Hippocampal formation (tissue), 2 donors: ENCODE measurements at places on chromosomes 2 and 18.

DNA sequence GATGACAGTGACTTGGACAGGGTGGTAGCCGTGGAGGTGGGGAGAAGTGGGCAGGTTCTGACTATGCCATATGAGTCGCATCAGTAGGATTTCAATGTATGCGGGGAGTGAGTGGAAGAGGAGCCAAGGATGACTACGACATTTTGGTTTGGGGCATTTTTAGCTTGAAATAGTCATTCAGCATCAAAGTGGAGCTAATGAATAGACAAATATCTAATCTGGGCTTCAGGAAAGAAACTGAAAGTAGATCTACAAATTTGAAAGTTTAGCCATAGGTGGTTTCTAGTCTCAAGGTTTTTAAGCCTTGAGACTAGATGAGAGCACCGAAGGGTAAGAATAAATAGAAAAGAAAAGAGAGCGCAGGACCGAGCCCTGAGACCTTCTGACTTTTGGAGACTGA lies 58.3 kb downstream of the FEZ2 start:
- no peak for DNase-seq

DNA sequence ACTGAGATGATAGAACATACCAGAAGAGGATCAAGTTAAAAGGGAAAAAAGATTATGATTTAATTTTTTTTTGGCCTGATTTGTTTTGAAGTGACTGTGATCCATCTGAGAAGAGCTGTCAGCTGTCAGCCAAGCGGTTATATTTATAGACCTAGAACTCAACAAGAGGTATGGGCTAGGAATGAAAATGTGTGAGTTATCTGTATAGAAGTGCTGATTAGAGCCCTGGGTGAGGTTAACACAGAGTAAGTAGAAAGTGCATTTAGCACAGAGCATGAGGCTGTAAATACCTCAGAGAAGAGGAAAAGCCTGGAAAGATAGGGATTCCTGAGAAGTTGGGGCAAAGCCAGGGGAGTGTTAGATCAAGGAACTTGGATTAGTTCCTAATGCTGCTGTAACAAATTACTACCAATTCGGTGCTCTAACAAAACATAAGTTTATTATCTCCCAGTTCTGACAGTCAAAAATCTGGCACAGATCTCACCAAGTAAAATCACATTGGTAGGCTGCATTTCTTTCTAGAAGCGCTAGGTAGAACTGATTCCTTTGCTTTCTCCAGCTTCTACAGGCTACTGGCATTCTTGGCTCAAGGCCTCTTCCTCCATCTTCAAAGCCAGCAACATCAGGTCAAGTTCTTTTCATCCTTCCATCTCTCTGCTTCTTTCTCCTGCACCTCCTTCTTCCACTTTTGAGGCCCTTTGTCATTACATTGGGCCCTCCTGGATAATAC lies 197.4 kb upstream of the SPHKAP start:
- DNase-seq = no peak

DNA sequence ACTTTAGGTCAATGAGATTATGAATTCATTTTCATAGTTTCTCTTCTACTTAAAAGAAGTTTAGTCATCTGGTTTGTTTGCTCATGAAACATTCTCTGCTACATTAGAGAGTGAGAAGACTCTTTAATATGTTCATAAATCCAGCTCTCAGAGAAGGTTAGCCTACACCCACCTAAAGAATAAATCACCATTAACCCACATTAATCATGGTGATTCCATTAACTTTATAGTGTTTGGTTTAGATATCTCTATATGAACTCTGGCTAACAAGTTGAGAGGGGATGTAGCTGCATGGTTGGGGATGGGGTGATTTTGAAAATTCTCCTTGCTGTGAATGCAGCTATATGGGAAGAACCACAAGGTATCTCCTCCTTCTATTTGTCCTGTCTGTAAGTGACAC lies 10.7 kb downstream of the TFPI start:
- DNase-seq = no peak

DNA sequence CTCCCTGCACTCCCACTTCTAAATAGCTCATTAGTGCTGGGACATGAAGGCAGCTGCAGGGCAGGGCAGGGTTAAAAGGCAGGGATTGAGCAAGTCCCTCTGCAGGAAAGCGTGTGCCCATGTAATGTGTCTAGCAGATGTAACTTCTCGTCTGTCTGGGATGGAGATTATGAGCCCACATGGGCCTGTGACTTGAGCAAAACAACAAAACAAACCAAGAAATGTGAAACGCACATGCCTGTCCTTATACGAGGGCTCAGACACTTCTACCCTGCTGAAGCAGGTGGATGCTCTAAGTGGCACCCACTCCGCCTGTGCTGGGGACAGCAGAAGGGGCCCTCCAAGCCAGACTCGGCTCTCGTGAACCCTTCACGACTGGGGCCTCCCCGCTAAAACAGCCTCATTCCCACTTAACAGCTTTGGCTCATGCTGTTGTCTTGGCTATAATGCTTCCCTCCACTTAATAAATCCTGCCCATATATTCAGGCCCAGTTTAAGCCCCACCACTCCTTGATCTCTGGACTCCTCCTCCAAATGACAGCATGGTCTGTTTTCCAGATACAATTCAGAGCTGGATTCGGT lies 40.9 kb downstream of the TMEM247 start:
- DNase-seq = no peak

- DNase-seq = no peak
These were observed 472.5 kb downstream of the PID1 start for GRCh38 chr2:228798458-228799207.

DNA sequence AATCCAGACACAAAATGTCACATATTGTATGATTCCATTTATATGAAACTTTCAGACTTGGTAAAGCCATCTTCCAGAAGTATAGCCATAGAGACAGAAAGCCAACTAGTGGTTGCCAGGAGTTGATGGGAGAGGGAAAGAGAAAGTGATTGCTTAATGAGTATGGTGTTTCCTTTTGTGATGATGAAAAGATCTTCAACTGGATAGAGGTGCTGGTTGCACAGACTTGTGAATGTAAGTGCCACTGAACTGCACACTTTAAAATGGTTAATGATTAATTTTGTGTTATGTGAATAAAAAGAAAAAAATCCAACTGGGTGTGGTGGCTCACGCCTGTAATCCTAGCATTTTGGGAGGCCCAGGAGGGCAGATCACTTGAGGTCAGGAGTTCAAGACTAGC lies 135.3 kb upstream of the SLC1A4 start:
- no peak for DNase-seq

GRCh38 chr2:239283961-239284795 lies 116.6 kb downstream of the HDAC4 start:
- no peak for DNase-seq

GRCh38 chr2:17947113-17947512 lies 68.6 kb downstream of the KCNS3 start:
- no peak for DNase-seq

DNA sequence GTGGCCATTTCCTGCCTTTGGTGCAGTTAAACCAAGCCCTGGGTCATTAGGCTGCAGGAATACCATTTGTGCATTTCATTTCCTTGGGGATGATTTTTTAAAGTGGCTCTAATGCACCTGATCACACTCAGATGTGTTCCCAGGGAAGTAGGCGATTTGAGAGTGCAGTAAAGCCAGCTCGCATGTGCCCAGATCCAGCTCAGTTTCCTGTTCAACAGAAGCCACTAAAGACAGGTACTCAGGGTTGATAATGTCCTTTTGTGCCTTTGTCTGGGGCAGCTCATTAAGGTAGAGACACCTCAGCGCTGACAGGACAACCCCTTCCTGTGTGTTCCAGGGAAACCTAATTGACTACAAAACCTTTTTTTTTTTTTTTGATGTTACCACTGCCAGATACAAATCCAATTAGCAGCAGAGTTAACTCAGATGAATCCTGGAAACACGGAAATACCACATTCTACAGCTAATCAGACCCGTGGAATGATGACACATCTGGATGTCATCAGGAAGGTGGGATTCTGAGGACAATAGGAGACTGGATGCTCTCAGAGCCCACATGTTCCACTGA lies 15.2 kb upstream of the CHRNA1 start:
- no peak for DNase-seq

DNA sequence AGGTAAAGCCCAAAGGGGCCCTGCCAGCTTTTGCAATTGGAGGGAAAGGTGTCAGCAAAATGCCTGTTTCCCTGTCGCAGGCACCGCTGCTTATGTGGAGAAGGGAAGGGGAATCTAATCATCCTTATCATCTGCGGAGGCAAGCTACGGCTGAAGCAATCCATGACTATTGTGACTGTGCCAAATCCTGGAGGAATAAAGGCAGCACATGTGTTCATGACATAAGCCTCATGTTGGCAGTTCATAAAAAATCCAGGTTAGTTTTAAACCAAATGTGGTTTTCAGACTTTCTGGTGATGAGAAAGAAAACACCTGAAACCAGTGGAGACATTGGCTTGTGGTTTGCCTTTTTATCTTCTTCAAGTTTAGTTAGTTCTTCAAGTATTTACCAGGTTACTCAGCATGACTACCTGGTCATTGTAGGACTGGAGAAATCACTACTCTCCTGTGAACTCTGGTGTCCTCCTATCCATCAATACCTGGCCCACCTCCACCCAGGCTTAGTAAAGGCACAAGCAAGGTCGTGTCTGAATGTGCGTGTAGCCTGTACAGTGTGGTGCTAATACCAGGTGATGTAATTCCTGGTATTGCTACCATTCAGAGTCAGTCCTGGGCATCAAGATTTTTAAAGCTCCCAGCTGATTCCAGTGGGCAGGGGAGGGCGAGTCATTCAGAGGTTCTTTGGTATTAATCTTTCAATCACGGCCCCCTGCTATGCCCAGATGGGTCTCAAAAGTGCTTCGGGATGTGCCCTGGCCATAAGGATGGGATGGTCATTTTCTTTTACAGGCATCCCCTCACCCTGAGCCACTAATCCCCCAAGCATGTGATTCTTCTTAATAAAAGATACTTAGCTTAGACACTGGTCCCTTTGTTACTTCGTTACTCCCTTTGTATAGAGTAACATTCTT lies 96.8 kb downstream of the TGFA start:
- no peak for DNase-seq

DNA sequence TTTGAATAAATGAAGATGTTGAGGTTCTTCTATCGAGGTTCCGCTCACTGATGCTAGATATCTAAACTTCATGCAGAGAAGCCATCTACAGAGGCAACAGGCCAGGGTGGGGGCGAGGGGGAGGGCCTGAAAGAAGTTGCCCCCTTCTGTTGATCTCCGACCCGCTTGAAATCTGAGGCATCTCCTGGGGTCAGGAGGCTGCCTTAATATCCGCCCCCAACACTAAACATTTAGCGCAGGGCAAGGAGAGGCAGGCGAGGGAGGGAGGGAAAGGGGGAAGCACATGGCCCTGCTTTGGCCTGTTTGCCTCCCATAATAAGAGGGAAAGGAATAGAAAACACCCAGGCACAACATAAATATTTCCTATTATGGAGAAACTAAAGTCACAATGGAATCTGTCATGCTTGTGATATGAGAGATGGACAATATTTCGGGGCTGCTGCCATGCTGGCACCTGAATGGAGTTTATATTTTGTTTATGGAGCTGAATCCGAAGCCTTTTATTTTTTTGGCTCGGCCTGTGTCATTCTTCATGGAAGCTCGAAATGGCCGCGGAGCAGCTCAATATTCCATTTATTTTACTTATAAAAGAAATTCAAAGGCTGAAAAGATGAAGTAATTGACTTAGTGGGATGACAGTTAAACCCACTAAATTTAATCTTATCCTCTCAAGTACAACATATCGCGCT lies 221.1 kb downstream of the INSIG2 start:
- no peak for DNase-seq

DNA sequence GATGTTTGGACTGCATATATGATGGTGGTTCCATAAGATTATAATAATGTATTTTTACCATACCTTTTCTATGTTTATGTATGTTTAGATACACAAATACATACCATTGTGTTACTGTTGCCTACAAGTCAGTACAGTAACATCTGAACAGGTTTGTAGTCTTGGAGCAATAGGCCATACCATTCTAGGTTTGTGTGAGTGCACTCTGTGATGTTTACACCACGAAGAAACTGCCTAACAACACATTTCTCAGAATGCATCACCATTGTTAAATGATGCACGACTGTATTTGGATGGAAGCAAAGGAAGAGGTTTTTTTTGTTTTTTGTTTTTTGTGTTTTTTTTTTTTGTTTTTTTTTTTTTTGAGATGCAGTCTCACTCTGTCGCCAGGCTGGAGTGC lies 9.5 kb downstream of the DUSP19 start:
- DNase-seq = no peak

GRCh38 chr2:169200756-169201155 lies 131.4 kb downstream of the DHRS9 start:
- DNase-seq = no peak

- no peak for DNase-seq
These were observed 107.0 kb downstream of the ACTR3 start for GRCh38 chr2:113996671-113997594.

- no peak for DNase-seq
These were observed 133.1 kb downstream of the ADCYAP1 start for GRCh38 chr18:1037776-1038175.

- no peak for DNase-seq
These were observed 69.2 kb upstream of the EDAR start for GRCh38 chr2:109058191-109058632.

- DNase-seq = no peak
These were observed 323.4 kb downstream of the GALNT13 start for GRCh38 chr2:154194909-154195643.

- DNase-seq = no peak
These were observed 7.1 kb downstream of the ACTG2 start for GRCh38 chr2:73899801-73900336.

DNA sequence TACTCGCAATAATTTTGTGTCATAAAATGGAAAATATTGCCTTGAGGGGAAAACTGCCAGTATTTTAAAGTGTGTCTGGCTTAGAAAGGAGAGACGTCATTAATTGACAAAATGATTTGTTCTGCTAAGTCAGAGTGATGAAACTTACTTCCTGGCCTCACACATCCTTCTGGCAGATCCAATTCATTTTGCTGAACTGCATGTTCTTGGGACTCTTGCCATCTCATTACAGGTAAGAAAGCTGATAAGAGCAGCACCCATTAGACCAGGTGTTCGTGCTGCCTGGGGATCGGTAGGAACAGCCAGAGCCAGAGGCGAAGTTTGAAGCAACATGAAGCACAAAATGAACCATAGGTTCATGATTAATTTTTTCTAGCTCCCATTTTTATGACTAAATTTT lies 38.0 kb downstream of the KCNE4 start:
- DNase-seq = no peak

- no peak for DNase-seq
These were observed 18.7 kb downstream of the ACSL3 start for GRCh38 chr2:222879604-222879933.

DNA sequence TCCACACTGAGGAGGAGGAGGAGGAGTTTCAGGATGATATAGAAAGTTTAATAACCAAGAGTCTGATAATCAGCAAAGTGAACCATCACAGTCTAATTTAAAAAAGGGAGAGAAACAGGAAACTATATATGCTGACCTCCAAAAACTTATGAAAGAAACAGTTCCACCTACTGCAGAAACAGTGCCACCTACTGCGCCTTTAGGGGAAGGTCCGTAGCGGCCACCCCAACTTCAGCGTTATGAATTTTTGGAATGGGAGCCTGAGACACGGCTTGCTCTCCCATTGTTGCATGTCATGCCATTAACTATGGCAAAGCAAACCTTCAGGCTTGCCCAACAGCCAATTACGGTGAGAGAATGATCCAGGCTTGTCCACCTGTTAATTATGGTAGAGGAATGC lies 1719.2 kb upstream of the LRRTM1 start:
- DNase-seq = no peak
